ENCODE measurements at places on chromosomes 2 and 18. TPM values are rescaled to one million over a fixed set of nuclear protein-coding genes. Genes with fewer than 3 reads are reported as not detected.

GRCh38 chr2:100959225-100959880, 42.7 kb upstream of the RPL31 start:
- no peak for DNase-seq

DNA sequence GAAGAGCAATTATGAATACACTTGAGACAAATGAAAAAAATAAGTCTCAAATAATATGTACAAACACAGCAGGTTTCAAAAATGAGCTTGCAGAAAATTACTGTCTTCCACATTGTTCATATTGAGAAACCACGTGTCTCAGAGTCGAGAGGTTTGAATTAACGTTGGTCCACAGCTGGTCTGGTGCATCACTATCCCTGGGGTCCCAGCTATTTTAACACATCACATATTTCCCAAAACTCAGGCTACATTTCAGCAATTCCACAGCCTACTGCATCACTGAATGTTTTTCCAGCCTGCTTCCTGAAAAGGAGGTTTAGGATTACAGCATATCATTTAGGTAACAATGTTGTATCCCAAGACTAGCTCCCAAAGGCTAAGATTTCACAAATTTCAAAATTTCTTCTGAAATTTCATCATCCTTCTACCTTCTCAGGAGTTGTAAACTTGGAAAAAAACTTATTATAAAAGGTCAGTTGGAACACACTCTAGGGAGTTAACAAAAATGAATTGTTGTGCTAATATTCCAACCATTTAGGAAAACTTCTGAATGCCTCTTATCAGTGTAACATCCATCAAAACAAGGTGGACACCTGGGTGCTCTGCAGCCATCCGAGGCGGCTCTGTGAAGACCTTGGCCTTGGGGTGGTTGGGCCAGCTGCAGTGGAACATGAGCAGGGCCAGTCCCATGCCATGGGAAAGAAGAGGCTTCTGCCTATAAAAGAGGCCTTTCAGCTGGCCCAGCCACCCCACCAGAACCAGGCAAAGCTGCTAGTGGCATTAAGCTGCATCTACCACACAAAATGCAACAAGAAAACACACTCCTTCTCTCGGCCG, 198.1 kb upstream of the RBBP8 start:
- DNase-seq, result no peak

DNA sequence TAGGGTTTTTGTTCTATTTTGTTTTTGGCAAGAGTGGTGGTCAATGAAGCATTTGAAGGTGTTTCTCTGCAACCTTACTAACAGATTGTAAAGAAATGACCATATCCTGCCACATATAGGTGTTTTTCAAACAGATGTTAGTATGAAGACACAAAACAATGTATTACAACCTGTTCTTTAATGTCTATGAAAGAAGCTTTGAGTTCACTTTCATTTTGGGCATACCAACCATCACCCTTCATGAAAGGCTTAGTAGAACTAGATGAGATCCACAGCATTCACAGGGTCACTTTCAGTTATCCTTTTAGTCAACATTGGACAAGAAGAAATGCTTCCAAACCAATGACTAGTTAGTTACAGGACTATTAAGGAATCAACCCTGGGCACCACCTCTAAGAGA, 95.1 kb downstream of the EHBP1 start:
- DNase-seq, result no peak

DNA sequence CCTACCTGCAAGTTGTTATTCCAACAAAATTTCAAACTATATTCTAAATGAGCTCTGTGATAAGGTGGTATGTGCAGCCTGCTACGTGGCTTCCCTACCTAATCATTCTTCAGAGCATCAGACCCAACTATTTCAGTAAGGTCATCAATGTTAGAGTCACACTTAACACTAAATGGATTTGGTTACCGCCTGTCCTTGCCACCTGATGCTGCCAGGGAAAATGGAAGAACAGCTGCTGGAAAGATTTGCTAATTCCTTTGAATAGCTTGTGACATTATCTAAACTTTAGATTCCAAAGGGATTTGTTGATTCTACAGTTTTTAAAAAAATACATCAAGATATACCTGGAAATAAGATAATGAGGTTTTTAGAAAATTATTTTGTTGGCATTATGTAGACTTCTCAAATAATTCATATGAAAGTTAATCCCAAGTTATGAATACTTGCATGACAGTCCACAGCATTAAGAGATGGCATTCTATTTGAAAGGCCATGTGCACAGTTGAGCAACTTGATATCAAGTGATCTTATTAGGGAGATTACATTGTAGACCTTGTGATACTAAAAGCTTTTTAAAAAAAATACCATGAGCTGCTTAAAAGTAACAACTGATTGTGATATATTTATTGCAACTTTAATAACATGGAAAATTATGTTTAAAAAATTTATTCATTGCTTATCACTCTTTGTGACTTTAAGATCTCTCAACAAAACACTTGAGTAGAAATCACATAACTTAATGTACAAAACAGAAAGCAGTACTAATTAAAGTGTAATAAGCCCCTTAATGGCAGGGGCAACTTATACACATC, 98.3 kb upstream of the UGP2 start:
- DNase-seq, result no peak

DNA sequence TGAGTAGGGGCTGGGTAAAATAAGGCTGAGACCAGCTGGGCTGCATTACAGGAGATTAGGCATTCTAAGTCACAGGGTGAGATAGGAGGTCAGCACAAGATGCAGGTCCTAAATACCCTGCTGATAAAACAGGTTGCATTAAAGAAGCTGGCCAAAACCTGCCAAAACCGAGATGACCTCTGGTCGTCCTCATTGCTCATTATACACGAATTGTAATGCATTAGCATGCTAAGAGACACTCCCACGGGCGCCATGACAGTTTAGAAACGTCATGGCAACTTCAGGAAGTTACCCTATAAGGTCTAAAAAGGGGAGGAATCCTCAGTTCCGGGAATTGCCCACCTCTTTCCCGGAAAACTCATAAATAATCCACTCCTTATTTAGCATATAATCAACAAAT, 132.2 kb downstream of the ARL4C start:
- no peak for DNase-seq

- no peak for DNase-seq
Measured at GRCh38 chr18:62612289-62612645, 89.4 kb downstream of the ZCCHC2 start.

- no peak for DNase-seq
Measured at GRCh38 chr2:108535357-108535631, 1.0 kb downstream of the LIMS1 start.

CDK15 gene
- total RNA-seq, result 0.47 TPM

LHCGR gene
- total RNA-seq, result not detected

MFF gene
- total RNA-seq, result 79.1 TPM

GRCh38 chr2:164705412-164706167, 84.3 kb upstream of the GRB14 start:
- DNase-seq, result no peak

C1QL2 gene
- total RNA-seq, result not detected

- DNase-seq, result no peak
Measured at GRCh38 chr2:149612122-149612521, 24.5 kb upstream of the MMADHC start.

GRCh38 chr2:236086403-236086970, 81.7 kb downstream of the GBX2 start:
- DNase-seq, result no peak

TRIM43 gene
- not detected for total RNA-seq

DSG1 gene
- not detected for total RNA-seq

- DNase-seq, result no peak
Measured at GRCh38 chr18:255171-255570, 12.7 kb downstream of the THOC1 start.

ELMOD3 gene
- total RNA-seq, result 13.4 TPM

DNA sequence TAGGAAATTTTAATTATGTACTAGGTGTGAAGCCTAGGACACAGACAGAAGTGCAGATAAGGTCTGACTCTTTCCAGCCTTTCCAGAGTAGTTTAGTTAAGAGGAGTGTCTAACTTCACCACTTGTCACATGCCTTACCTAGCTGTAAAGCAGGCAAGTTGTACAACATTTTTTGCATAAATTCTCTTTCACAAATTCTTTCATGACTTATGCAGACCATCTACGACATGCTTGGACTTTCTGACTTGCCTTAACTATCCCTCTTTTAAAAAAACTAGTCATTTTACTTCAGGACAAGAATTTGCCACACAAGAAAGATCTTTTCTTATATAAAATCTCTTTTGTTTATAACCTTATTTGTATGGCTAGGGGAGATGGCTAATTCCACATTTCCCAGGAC, 1273.6 kb upstream of the SLC39A10 start:
- no peak for DNase-seq

- DNase-seq, result no peak
Measured at GRCh38 chr2:200482194-200482593, 27.7 kb downstream of the KCTD18 start.

- no peak for DNase-seq
Measured at GRCh38 chr2:208929139-208929864, 494.5 kb upstream of the MAP2 start.

DNA sequence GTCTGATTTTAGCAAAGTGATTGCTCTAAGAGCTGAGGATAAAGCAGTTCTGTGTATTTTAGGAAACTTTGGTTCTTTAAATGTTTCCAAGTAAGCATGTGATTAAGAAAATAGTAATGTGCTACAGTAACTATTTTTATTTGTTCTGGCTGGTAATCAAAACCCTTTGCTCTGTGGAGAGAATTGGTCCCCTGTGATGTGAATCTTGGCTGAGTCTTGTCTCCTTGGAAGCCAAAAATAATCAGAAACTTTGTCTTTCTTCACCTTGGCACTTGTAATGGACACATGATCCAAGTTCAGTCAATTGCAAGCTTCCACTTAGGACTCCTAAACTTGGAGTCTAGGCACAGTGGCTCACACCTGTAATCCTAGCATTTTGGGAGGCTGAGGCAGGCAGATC, 422.7 kb upstream of the CDH20 start:
- DNase-seq, result no peak

DNA sequence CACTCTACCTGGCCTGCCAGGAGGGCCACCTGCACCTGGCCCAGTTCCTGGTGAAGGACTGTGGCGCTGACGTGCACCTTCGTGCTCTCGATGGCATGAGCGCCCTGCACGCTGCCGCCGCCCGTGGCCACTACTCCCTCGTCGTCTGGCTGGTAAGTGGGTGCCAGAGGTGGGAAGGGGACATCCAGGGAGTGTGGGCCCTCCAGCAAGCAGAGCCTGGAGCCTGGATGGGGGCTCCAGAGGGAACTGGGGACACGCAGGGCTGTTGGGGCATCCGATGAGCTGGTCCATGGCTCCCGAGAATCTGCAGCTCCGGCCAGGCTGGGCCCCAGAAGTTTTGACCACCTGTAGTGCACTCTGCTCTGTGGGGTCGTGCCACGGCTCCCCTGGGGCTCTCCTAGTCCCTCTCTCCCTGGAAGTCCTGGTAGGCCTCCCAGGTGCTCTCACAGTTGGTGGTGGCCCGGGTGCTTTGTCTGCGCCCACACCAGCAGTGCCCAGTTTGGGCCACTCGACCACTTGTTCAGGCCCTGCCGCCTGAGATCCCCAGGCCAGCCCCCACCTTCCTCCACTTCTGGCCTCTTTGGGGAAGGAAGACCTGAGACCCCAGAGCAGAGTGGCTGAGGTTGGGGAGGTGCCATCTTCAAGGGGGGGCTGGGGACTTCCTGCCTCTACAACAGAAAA, 4.7 kb downstream of the ESPNL start:
- no peak for DNase-seq

HJURP gene
- total RNA-seq, result 8.9 TPM

GRCh38 chr2:203719456-203720410, 13.3 kb downstream of the CD28 start:
- no peak for DNase-seq

Measured in colonic mucosa (tissue), 4 donors.